ENCODE measurements at places on chromosomes 3 and 15.

- no peak for DNase-seq
Observed at GRCh38 chr15:60020736-60021135, 16.6 kb downstream of the FOXB1 start.

- DNase-seq = no peak
Observed at GRCh38 chr3:129650256-129650872, 43.9 kb upstream of the PLXND1 start.

DNA sequence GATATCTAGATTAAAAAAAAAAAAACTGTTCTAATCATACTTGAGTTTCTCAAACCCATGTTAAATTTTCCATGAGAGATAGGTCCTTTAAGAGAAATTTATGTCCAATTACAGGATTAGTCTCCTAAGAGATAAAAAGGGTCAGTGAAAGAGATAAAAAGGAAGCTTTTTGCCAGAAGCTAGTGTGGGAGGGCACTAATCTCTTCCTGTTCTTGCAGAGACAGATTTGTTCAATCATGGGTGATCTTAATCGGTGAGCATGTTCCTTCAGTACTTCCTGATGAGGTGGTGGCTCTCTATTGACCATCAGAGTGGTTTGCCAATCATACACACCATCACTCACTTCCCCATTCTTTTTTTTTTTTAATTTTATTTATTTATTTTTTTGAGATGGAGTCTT, 16.9 kb upstream of the LPP start:
- no peak for DNase-seq

GRCh38 chr3:73493543-73494308, 131.0 kb downstream of the PDZRN3 start:
- DNase-seq = no peak

- no peak for DNase-seq
Observed at GRCh38 chr3:148223266-148223665, 474.4 kb upstream of the AGTR1 start.

DNA sequence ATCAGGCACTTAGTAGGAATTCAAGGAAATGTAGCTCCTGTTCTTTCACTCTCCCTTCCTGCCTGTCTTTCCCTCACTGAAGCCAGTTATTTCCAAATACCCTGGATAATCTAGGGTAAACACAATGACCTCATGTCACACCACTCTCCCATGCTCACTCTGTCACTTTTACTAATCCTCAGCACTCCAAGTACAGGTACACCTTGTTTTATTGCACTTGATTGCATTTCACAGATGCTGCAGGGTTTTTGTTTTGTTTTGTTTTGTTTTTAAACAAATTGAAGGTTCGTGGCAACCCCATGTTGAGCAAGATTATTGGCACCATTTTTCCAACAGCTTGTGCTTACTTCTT, 40.8 kb downstream of the PPM1L start:
- DNase-seq = no peak

DNA sequence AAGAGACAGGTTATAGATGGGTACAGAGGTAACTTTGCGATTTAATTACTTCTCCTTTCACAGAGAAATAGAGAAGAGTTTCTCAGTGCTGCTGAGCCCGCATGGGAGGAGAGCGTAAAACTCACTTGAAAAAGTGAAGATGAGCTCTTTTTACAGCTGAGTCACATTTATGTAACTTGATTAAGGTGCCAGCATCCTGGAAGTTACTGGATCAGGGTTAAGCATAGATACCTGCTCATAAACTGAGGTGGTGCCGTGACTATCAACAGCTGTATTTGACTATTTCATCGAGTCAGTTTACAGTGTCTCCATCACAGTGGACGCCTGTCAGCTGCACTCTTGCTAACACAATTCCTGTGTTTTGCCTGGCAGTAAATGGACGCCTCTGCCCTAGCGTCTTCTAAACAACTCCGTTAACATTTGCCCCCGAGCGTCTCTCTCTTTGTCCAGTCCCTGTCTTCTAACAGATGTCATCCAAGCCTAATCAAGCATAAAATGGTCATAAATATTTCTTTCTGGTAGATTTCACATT, 414.6 kb downstream of the FOXP1 start:
- DNase-seq = no peak

GRCh38 chr3:174253940-174254339, 605.2 kb upstream of the NAALADL2 start:
- DNase-seq = no peak

GRCh38 chr3:118618247-118619040, 416.2 kb downstream of the IGSF11 start:
- no peak for DNase-seq

DNA sequence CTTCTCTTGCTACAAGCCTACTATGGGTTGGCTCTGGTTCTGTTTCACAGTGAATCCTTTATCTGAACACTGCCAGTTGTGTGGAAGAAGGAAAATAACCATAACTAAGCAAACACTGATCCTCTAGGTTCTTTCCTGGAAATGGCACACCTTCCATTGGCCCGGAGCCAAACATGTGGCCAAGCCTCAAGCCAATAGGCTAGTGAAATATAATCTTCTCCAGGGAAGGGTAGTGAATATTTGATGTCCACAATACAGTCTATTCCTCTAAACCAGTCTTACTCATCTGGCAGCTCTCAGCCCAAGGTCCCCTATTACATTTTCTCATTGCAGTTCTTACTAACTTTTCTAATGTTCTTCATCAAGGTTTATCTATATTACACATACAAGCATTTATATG, 921.3 kb downstream of the TUSC7 start:
- DNase-seq = no peak

GRCh38 chr3:119967353-119968006, 126.8 kb downstream of the GSK3B start:
- no peak for DNase-seq

- DNase-seq = no peak
Observed at GRCh38 chr15:29018995-29019976, 133.5 kb downstream of the APBA2 start.

DNA sequence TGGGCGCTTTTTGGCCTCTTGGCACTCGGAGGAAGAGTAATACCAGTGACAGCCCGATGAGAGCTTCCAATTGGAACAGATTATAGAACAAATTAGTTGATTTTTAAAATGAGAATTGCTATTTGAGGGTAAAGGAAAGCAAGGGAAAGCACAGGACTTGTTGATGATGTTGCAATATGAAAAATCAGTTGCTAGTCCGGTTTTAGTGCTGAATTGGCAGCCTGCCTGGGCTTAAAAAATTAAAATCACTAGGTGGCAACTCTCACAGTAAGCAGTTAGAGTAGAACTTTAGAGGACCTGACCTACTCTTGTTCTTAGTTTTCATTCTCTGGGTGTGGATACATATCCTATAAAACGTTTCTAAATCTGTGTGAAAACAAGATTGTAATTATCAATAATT, 2.1 kb upstream of the SCAANT1 start:
- no peak for DNase-seq

DNA sequence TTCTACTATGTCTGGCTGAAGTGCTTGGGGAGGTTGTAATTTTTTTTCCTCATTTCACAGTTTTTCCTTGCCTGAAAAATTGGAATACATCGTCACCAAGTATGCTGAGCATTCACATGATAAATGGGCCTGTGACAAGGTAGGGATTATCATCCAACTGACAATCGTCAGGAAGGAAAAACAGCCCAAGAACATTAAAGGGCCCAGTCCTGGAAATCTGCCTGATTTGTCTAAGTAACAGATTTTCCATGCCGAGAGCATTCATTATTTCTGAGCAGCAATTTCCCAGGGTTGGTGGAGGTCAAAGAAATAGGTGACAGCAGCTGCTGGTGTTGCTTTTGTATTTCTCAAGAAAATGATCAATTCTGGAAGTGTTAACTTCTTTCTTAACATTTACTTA, 226.0 kb upstream of the CHRM5 start:
- no peak for DNase-seq

DNA sequence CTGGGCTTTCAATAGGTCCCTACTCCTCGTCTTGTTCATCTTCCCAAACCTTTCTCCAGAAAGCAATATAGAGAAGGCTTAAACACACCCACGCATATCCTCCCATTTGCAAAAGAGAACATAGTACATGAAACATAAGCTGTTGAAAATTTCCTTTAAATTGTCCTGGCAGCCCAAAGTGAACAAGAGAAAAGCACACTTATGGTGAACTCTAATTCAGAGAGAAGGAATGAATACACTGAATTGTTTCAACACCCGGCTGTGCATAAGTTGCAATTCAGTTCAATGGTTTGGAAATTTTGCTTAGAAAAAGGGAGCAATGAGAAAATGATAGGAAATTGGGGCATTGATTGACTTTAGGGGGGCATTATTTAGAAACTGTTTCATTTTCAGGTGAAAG, 202.6 kb downstream of the TIGIT start:
- no peak for DNase-seq

- no peak for DNase-seq
Observed at GRCh38 chr3:80612366-80612765, 844.6 kb upstream of the ROBO1 start.

DNA sequence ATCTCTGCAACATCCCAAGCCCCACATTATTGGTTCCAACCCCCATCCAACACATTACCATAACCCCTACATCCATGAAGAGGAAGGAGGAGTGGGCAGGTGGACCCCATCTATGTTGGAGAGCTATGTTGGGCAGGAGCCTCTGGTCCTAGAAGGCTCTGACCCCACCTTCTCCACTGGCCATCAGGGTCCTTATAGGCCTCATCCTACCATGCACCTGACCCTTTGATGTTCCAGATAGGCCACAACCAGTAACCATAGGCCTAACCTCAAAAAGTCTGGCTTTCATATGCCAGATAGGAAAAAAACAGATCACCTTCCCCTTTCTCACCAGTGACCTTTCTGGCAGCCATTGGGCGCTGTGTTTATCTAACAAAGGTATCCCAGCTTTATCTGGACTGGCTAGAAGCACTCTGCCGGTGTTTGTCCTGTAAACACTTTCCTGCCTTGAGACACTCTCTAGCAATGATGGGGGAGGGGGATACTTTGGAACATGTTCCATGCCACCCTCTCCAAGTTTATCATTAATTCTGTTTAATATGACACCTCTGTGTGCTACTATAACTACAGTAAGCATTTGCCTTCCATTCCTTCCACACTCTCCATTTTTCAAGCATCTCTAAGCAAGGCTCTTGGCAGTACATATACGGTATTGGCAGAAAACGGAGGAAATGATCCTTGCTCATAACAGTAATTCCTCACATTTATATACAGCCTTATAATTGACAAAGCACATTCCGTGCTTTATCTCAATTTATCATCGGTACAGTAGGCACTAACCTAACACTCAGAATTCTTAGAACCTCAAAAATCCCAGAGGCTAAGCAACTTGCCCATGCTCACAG, 377.1 kb downstream of the VPS13C start:
- DNase-seq = no peak

GRCh38 chr3:57544181-57545125, at the start of gene DNAH12:
Gene DNAH12, minus strand, starts transcription at chr3:57544344. Its CDS starts 1,474 bp downstream, at chr3:57542870.
- DNase-seq = no peak

DNA sequence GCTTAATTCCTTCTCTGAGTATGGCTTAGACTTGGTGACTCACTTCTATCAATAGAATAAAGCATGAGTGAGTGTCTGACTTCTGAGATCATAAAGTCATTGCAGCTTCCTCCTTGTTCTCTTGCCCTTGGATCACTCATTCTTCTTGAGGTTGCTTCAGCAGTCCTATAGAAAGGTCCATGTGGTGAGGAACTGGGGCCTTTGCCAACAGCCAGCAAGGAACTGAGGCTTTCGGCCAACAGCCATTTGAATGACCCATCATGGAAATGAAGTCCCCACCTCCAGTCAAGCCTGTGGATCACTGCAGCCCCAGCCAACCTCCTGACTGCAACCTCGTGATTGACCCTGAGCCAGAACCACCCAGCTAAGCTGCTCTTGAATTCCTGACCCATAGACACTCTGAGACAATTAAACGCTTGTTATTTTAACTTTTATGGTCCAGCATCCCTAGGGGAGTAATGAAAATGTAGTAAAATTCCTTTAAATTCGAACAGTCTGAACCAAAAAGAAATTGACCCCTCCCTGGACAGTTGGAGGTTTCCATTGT, 84.5 kb downstream of the WDR76 start:
- no peak for DNase-seq

GRCh38 chr15:27341780-27342343, 370.9 kb downstream of the GABRG3 start:
- no peak for DNase-seq

DNA sequence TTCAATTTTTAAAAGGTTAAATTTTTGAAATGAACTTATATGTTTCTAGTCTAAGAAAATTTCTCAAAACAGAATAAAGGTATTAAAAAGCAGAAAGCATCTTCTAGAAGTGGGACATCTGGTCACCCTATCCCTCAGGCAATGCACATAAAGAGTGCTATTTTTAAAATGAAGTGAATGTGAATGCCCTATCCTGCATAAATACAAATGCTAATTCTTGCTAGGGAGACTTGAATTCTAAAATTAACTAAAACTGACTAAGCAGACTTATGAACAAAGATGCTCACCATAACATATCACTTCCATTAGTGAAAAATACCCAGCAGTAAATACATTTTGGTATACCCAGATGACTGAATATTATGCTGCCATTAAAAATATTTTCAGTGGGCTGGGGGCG, 11.7 kb downstream of the MYO5A start:
- DNase-seq = no peak

DNA sequence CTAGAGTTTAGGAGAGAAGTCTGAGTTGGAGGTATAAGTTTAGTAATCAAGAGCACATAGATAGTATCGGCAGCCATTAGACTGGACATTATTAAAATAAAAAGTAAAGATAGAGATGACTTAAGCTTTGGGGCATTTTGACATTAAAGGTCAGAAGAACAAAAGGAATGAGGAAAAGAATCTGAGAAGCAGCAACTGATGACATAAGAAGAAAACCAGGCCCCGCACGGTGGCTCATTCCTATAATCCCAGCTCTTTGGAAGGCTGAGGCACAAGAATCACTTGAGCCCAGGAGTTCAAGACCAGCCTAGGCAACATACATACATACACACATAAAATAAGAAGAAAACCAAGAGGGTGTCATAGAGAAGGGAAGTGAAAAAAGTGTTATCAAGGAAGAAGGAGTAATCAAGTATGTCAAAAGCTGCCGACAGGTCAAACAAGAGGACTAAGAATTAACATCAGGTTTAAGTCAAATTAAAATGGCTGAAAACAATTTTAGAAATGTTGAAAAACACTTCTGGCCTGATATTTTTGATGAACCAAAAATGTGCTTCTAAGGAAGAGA, 38.9 kb downstream of the ACAP2 start:
- no peak for DNase-seq

DNA sequence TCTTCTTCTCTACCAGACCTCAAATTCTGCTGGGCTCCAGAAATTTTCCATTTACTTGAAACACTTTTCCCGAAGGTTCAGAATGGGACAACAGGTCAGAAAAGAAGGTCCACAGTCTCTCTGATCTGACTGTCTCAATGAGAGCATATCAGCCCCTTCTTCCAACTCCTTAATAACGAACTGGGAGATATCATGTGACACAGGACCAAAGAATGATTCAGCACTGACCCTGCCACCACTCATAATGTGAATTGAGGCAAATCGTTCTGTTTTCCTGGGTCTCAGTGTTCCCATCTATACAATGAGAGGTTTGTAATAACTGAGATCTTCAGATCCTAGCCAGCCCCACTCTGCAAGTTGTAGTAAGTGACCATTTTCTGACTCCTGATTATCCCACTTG, 500.5 kb downstream of the NTRK3 start:
- no peak for DNase-seq
